Activated CD4-positive, alpha-beta T cell treated with anti-CD3 and anti-CD28 coated beads, Interleukin-2, amount 50 U/mL, for 4 hours (primary cell): ENCODE measurements at places on chromosomes 13 and 19.

DNA sequence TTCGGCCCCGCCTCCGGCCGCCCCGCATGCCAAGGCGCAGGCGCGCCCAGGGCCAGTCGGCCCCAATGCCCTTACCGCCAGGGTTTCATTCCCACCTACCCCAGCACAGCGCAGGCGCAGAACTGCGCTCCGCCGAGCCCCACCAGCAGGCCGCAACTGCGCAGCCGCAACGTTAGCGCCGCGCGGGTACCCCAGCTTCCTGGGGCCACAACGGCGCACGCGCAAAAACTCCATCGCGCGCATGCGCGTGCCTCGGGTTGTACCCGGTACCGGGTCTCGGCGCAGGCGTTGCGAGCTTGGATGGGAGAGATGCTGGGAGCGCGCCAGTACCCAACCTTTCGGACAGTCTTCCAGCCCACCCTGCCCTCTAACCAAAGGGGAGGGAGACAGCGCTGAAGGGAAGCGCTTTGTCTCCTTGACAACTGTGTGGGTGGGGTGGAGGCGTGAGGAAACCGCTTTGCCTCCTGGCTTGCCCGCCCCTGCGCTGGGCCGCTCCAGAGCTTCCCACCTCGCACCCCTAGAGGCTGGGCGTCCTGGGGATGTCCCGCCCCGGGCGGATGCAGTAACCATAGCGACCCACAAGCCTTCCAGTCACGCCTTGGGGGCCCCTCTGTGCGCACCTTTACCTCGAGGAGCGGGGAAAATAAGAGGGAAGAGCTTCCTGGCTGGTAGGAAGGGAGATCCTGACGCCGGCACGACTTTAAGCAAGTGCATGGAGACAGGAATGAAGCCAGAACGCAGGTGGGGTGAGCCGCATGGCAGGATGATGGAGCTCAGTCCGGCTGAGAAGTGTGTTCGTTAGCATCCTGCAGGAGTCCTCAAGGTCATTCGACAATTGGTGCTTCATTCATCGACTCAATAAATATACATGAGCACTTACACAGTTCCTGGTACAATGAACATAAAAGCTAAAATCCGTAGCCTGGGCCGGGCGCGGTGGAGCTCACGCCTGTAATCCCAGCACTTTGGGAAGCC is 525 bp upstream of the MYPOP start:
- peak; percentile 99 for DNase-seq

GRCh38 chr19:14127929-14128509 is 8.4 kb downstream of the ASF1B start:
- no peak for DNase-seq

GRCh38 chr13:34941835-34942731 is at the start of gene NBEA:
NBEA (plus strand) TSS chr13:34942270; CDS start chr13:34942821, 551 bp downstream.
- DNase-seq = peak; percentile 63

DNA sequence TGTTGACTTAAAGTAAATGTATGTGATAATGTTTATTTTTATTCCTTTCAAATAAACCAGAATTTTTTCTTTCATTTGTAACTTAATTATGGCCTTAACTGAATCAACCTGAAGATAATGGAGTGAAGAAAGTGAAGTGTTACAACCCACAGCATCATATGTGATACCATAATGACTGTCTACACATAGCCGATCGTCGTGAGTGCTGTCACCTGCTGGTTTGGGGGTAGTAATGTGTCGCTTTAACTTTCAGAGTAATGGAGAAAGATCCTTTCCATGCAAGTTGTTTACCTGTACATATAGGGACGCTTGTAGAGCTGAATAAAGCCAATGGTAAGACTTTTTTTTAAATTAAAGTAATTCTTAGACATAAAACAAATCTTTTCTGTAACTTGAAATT is 9.9 kb downstream of the CDC16 start:
- no peak for DNase-seq

DNA sequence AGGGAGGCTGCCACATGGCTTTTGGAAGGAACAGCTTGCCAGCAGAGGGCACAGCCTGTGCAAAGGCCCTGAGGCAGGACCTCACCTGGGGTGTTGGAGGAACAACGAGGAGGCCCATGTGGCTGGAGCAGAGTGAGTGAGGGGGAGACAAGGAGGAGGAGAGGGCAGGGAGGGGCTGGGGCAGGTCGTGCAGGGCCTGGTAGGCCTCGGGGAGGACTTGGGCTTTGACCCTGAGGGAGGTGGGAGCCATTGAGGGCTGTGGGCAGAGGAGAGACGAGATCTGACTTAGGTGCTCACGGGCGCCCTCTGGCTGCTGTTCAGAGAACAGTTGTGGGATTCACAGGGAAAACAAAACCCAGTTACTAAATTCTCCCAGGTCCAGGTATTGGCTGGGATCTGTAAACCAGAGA is 25.2 kb downstream of the ZNRF4 start:
- peak; percentile 25 for DNase-seq

DNA sequence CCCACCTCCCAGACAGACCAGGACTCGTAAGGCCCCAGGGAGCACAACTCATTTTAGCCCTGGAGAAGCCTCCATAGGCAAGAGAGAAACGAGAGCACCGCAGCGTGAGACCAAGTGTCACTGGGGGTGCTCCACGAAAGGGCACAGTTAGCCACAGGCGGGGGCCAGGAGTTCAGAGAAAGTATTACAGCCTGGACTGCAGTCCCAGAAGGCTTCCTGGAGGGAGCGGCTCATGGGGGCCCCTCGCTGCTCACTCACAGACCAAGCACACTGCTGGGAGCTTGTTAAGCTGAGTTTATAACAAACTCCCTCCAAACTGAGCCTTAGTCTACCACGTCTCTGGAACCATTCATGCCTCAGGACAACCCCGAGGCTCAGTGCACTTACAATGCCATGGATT is 16.5 kb downstream of the ANKRD27 start:
- no peak for DNase-seq

DNA sequence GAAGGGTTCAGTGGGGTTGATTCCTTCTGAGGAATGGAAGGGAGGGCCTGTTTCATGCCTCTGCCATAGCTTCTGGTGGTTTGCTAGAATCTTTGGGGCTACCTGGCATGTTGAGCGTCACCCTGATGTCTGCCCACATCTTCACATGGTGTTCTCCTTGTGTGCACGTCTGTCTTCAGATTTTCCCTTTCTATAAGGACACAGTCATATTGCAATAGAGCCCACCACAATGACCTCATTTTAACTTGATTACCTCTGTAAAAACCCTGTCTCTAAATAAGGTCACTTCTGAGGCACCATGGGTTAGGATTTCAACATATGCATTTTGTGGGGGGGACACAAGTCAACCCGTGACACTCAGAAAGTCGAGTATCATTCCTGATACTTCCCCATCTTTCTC is 257.9 kb downstream of the COG6 start:
- DNase-seq = no peak

DNA sequence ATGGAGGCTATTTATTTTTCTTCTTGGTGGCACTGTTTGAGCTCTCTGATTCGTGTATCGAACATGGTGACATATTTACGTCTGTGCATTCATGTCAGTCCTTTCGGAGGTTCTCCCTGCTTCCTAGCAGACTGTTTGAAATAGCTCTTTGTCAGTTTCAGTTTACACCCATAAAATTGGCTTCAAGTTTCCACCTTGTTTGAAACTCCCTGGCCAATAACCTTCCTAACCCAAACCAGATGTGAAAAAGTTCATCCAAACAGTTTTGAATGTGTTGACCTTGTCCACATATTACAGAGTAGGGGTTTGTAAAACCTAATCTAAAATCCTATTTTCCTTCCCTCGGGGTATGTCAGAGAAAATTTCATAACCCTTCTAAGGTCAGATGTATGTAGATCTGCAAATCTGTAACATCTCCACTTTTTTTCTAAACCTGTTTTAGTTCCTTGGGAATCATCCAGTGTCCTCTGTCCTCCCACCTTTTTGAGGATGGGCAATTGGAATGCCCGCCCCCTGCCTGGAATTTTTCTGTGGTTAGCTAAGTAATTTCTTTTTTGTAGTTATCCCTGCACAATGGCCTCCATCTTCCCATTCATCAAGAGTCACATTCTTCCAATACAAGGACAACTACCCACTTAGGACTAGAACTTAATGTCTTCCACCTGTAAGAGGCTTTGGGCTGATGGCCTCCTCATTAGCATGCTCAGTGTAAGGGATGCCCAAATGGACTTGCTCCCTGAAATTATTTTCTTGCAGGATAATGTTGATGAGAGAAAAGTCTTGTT is 499.8 kb downstream of the GPC6 start:
- no peak for DNase-seq

DNA sequence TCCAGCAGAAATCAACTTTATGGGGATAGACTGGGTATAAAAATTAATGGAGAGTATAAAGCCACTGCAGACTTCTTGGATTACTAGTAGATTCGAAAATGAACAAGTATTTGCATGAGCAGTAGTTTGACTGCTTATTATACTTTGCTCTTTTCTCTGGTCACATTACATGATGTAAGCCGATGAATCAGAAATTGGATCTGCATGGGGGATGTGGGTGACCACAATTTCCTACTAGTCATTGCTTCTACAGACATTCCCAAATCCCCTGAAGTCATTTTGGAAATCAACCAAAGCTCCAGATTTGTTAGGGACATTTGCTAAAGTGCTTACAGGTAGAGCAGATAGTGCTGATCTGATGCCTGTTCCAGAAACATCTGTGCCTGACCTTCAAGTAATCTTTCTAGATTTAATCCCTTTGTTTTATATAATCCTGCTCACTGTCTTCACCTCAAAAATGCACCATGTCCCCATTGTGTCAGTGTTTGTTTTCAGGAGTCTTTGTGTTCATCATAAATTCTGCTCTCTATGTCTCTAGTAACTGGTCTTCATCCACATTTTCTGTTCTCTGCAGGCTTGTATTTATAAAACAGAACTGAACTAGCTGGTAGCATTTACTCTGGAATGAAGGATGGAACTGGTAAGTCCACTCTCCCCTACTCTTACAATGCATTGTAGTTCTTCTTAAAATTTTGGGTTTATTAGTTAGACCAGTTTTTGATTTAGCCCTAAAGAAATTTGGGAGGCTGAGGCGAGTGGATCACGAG is 201.5 kb upstream of the CSNK1A1L start:
- DNase-seq = no peak

DNA sequence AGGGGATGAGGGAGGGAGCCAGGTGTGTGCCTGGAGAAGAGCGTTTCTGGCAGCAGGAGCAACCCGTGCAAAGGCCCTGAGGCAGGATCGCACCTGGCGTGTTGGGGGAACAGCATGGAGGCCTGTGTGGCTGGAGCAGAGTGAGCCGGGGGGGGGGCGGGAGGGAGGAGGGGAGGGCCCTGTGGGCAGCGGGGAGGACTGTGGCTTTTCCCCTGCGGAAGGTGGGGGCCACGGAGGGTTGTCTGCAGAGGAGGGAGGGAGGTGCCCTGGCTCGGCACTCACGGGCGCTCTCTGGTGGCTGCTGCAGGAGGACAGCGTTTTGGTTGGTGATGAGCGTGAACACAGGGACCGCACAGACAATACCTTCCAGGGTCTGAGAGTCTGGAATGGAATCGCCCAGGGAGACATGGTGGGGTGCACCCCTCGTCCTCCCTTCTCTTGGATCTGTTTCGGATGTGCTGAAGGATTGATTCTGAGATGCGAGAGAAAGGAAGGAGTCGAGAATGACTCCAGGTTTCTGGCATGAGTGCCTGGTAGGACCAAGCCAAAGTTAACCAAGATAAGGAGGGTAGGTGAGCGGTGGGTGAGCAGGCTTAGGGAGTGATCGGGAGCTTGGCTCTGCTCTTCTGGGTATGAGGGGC is 6.5 kb downstream of the RAB11B start:
- DNase-seq = peak; percentile 65

- no peak for DNase-seq
Observed at GRCh38 chr13:73622381-73622780, 511.8 kb downstream of the KLF12 start.

- DNase-seq = no peak
Observed at GRCh38 chr19:58059671-58060078, 593 bp downstream of the ZNF135 start.

GRCh38 chr13:68976287-68976686 is 1131.3 kb upstream of the ATXN8OS start:
- DNase-seq = no peak

DNA sequence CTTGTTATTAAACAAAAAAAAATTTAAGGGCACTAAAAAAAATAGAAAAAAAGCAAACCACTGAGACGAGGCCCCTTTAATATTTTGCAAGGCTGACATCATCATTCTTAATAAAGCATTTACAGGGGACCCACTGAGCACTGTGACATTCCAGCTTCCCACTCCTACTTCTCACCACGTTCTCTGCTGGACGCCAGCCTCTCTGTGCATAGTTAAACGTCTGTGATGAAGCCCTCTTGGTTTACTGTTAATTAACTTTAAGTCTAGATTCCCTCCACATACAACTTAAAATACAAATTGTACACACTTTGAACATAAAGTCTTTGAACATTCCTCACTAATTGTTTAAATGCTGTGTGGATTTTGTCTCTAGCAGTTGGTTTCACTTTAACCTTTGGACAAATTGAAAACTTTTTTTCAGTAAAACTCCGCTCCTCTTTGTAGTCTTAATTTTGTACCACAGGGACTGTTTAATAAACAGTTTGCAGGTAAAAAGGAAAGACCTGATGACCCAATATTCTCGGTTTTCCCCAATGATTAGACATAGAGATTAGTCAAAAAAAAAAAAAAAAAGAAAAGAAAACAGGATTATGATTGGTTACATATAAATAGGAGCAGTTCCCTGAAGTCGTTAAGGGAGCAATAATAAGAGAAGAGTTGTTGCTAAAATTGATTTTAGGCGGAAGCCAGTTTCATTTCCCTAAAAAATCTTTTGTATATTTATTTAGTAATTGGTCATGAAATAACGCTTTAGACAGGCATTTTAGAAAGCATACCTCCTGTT is 219.8 kb downstream of the MZT1 start:
- DNase-seq = no peak
